ENCODE measurements at places on chromosomes 13 and 19.
A peak's percentile ranks its signal among the peaks of the same experiment; 100 is the strongest.

DNA sequence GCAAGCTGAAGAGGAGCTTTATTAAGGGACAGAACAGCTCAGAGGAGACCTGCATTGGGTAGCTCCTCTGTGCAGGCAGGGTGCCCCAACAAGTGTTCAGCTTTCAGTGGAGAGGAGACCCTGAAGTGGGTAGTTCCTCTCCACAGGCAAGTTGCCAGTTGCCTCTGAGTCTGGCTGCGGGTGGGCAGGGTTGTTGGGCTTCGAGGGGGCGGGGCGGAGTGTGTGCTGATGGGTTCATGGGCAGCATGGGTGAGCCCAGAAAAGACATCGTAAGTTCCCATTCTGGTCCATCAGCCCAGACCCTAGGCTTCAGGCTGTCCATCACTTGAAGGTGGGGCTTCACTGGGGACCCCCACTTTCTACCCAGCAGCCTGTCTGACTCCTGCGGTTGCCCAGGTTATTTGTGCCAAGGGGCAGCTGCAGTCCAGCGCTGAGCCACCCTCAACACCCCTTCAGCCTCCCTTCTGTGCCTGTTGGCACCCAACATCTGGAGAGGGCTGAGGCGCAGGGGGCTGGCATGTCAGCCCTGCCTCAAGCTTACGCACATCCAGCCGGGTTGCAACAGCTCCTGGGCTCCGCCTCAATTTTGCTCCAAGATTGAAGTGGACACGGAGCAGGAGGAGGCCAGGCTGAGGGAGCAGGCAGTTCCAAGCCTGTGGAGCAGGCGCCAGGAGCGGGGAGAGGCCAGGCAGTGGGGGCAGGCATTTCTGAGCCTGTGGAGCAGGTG lies 350.5 kb upstream of the PCDH20 start:
- no peak for DNase-seq

GRCh38 chr13:62299988-62300387 lies 884.3 kb upstream of the PCDH20 start:
- no peak for DNase-seq

DNA sequence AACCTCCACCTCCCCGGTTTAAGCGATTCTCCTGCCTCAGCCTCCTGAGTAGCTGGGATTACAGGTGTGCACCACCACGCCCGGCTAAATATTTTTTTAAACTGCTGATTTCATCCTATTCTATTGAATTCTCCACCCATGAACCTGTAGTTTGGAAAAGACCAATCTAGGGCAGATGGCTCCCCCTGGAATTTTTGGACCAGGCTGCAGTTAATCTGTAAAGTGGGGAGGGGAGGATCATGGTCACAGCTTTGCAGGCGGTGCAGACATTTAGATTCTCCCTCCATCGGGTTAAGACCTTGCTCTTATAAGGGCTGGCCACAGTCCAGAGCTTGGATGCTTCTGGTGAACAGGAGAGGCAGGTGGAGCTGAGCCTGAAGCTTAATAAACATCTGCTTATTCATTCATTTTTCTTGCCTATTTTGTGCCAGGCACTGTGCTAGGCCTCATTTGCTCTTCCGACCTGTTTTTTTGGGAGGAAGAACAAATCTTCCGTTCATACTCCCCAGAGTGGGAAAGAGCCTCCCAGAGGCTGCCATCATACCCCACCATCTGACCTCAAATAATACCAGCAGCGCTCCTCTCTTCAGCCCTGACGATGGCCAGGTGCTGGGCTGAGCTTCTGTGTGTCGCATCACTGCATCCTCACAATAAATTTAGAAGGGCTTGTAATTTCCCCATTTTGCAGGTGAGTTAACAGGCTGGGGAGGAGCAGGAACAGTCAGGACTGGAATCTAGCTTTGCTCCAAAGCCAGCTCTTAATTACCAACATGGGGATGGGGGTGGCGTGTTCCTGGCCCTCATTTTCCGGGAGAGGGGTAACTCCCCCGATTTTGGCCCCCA lies 902 bp upstream of the CCDC106 start:
- no peak for DNase-seq

DNA sequence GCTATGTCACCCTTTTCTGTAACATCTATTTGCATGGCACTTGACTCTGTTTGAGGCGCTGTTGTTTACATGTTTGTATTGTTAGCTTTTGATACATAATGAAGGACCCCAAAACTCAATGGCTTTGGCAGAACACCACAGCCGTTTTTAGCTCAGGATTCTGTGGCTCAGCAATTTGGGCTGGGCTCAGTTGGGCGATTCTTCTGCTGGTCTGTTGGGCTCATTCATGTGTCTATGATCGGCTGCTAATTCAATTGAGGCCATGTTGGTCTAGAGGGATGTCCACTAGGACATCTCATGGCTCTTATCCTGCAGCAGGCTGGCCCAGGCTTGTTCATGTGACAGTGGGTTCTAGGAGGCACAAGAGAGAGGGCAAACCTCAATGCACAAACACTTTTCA lies 33.9 kb downstream of the VSTM2B start:
- no peak for DNase-seq

GRCh38 chr13:110617321-110618072 lies 2.2 kb downstream of the NAXD start:
- no peak for DNase-seq

DNA sequence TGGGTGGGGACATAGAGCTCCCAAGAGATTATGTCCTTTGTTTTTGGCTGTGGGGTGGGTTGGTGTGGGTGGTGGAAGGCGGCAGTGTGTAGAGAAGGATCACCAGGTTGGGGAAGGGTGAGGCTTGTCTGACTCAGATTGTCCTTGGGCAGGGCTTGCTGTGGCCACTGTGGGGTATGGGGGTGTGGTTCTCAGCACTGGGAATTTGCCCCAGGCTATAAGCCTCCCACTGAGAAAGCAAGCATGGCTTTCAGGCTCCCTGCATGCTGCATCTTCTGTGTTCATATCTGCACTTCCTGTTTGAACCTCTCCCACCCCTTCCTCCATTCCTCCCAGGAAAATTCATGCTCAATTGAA lies 34.9 kb downstream of the DNAJC15 start:
- peak; percentile 65 for DNase-seq

DNA sequence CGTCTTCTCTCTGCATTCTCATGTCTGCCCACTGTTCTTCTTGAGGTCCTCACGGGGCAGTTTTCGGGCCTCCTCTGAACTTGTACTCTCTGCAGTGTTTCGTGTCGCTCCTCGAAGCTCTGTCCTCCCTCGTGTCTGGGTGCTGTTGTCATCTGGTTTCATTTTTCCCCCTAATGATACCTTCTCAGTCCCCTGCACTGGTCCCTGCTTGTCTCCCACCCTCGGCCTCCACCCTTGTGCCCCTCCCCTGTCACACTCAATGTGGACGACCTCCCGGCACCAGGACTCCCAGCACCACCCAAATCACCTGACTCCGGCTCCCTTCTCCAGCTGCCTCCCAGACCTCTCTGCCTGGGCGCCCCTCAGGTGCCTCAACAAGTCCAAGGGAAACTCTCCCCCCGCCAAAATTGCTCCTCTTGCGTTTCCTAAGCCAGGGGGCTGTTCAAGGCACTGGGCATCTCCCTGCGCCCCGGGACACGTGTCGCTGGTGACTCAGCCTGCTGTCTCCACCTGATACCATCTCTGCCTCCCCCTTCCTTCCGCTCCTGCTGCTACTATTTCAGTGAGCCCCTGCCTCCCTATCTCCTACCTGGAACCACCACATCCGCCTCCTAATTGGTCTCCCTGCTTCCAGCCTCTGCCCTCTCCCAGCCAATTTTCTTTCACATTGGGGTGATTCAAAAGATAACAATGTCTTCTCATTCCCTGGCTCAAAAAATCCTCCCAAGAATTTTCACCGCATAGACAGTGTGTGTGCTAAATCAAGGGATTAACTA lies 49.5 kb downstream of the RFX2 start:
- no peak for DNase-seq

GRCh38 chr19:11887611-11888531 lies at the start of gene ZNF69:
ZNF69 (plus strand) TSS chr19:11887782; CDS start chr19:11887924, 142 bp downstream.
- peak; percentile 84 for DNase-seq

All from Caki2 (cell line).